ENCODE measurements at places on chromosomes 1 and 21. TPM values are rescaled to one million over a fixed set of nuclear protein-coding genes. Genes with fewer than 3 reads are reported as not detected.

The UBL4B gene
- total RNA-seq = not detected

The TM2D1 gene
- 59.9 TPM for total RNA-seq

The PRDM2 gene
- 4.9 TPM for total RNA-seq

The BSND gene
- not detected for total RNA-seq

The ELF3 gene
- 0.32 TPM for total RNA-seq

The PLPPR4 gene
- not detected for total RNA-seq

The CACNA1S gene
- total RNA-seq = not detected

The DNAJC6 gene
- 4.6 TPM for total RNA-seq

The KIAA0040 gene
- total RNA-seq = 21.4 TPM

The BARHL2 gene
- total RNA-seq = not detected

The FASLG gene
- not detected for total RNA-seq

The DENND2C gene
- 0.15 TPM for total RNA-seq

The TDRD5 gene
- not detected for total RNA-seq

The FAM3B gene
- not detected for total RNA-seq

The FBXO28 gene
- 27.9 TPM for total RNA-seq

The FBLIM1 gene
- 446 TPM for total RNA-seq

The APCS gene
- total RNA-seq = not detected

The MPZ gene
- 0.32 TPM for total RNA-seq

The SYT2 gene
- total RNA-seq = not detected

The KRTAP13-2 gene
- total RNA-seq = not detected

The CLCNKB gene
- not detected for total RNA-seq

The SLC22A15 gene
- under 0.01 TPM for total RNA-seq

The NUP210L gene
- total RNA-seq = not detected

The ILDR2 gene
- total RNA-seq = 0.61 TPM

The SERTAD4 gene
- 1.3 TPM for total RNA-seq

The LRRC38 gene
- not detected for total RNA-seq

The PCSK9 gene
- 0.46 TPM for total RNA-seq

The CLDN17 gene
- not detected for total RNA-seq

The SH2D5 gene
- 0.46 TPM for total RNA-seq

The SAMD13 gene
- total RNA-seq = 3.6 TPM

The ERICH3 gene
- not detected for total RNA-seq

The OR14K1 gene
- not detected for total RNA-seq

The PRAMEF2 gene
- not detected for total RNA-seq

The DNM3 gene
- 0.76 TPM for total RNA-seq

The HAPLN2 gene
- total RNA-seq = not detected

The KDF1 gene
- not detected for total RNA-seq

The SNX7 gene
- 54.9 TPM for total RNA-seq

The LAD1 gene
- not detected for total RNA-seq

The IFI44 gene
- 324 TPM for total RNA-seq

The IL10 gene
- total RNA-seq = not detected

The CELA2B gene
- total RNA-seq = not detected

The CR1L gene
- total RNA-seq = not detected

The KRTAP19-3 gene
- total RNA-seq = not detected

The PATJ gene
- 3.2 TPM for total RNA-seq

The NR1I3 gene
- not detected for total RNA-seq

The PLXNA2 gene
- total RNA-seq = 78.9 TPM

The HHIPL2 gene
- not detected for total RNA-seq
